Mucosa of gallbladder (tissue), 1 donor: ENCODE measurements at places on chromosomes 1 and 21.

GRCh38 chr1:185292237-185292636, 24.8 kb downstream of the IVNS1ABP start:
- DNase-seq = no peak

DNA sequence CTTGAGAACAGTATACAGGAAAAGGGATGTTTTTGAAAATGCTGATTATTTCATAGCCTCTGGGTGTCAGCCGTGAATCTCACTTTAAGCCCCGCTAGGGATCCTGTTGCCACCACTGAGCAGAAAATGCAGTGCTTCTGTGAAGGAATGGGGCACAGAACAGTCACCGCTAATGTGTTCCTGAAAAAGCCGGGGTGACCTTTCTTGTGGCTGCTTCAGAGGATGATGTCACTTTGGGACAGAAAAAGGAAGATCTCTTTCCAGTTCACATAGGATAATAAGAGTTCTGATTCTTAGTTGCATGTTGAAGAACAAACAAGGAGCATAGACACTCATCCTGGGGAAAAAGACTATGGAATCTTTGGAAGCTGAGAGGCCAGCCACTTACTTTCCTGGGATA, 349.6 kb downstream of the DISC1 start:
- no peak for DNase-seq

- DNase-seq = no peak
Observed at GRCh38 chr1:88463401-88463985, 220.6 kb upstream of the PKN2 start.

DNA sequence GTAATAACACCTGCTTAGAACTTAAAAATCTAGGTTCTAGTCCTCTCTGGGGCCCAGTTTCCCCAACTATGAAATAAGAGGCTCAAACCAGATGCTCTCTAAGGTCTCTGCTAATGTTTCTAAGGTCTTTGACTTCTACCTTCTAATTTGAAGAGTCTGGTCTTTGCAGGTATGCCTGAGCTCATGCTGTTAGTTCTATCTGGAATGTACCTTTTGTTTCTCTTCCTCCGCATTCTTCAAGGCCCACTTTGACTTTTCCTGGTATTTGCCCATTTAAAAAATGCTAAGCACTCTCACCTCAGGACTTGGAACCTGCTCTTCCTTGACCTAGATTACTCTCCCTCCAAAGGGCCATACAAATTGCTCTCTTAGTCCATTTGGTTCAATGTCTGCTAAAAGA, 13.5 kb downstream of the SLC35D1 start:
- DNase-seq = no peak

- DNase-seq = no peak
Observed at GRCh38 chr1:29675481-29676263, 439.4 kb downstream of the PTPRU start.

- DNase-seq = no peak
Observed at GRCh38 chr1:59331686-59332620, 35.1 kb downstream of the FGGY start.

DNA sequence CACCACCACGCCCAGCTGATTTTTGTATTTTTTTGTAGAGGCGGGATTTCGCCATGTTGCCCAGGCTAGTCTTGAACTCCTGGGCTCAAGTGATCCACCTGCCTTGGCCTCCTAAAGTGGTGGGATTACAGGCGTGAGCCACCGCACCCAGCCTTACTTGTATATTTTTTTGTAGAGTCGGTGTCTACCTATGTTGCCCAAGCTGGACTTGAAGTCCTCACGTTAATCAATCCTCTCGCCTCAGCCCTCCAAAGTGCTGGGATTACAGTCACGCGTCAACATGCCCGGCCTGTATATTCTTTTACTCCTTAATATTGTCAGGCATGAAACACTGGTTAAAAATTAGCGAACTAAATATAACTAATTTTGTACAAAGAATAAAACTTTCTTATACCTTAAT, 5.5 kb upstream of the TOMM20 start:
- no peak for DNase-seq

GRCh38 chr1:186845576-186846210, 16.9 kb downstream of the PLA2G4A start:
- DNase-seq = no peak

DNA sequence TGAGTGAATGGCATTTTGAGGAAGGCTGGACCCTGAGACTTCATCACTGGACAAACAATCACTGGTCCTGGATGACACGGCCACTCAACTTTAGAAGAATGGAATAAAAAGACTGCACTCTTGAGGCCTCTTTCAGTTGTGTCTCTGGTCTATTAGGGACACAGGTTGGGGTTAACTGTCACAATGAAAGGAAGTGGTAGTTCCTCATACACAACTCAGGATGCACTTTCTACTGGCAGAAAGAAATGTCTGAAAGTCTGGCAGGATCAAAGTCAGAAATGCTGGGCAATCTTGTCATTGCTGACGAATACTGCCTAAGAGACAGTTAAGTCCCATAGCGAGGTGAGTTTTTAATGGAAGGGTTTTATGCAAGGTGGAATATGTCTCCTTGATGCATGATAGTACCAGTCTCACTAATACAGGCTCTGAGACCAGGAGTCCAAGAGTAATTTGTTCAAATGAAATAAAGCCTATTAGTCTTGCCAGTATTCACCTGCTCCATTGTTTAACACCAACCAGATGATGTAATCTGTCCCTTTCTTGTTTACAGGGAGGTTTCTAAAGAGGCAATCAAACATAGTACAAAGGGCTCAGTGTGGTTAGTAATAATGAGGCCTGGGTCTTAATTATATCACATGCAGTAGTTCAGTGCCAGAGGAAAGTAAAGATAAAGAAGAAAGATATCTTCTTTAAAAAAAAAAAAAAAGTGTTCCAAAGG, 11.2 kb upstream of the RRP15 start:
- DNase-seq = no peak

- DNase-seq = no peak
Observed at GRCh38 chr1:185480545-185480944, 163.5 kb upstream of the IVNS1ABP start.

DNA sequence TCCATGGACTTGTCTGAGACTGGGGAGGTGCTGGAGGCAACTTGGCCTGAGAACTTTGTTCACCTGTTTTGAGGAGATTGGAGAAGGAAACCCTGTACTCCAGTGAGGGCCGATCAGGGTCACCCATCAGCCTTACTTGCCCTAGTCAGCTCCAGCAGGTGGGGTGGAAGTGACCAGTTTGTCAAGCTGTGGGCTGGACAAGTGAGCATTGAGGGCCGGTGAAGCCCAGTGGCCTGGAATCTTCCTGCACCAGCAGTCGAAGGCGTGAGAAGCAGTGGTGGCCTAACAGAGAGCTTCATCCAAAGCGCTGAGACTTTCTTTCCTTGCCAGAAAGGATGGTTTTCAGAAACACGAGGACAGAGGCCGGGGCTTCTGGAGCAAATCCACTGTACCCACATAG, 9.6 kb downstream of the SLC37A1 start:
- no peak for DNase-seq

DNA sequence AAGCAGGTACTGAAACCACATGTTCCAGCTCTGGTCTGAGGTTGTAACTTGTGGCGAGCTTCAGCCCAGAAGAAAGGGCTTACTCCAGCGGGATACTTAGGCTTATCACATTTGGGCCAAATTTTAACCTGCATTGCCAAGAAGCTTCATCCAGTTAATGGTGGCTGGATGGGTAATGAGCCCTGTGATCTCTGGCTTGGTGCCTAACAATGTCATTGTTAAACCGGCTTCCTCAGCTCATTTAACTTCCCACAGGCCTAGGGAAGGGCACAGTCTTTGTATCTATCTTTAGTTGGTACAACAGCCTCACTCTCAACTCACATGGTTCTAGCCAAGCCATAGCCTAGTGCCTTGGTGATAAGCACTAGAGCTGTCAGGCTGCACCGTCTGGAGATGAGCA, 43.6 kb upstream of the CCDC190 start:
- DNase-seq = no peak

GRCh38 chr1:71276466-71276865, 195.6 kb upstream of the ZRANB2 start:
- DNase-seq = no peak

- no peak for DNase-seq
Observed at GRCh38 chr1:170854677-170855076, 80.7 kb upstream of the MROH9 start.

DNA sequence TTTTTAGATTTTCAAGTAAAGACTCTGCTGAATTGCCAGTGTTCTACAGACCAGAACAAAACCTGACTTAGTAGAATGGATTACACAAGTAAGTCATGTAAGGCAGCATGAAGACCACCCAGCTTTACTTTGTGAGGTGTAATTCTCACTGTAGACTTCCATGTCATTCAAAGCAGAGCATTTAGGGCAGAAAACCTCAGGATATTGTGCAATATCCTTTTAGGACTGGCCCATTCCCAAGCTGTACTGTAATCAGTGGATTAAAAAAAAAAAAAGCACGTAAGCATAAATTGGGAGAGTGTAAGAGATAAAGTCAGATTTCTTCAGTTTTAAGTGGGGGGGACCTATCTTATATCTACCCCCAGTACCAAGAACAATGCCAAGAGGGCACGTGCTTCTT, 380.5 kb upstream of the PRMT6 start:
- DNase-seq = no peak

DNA sequence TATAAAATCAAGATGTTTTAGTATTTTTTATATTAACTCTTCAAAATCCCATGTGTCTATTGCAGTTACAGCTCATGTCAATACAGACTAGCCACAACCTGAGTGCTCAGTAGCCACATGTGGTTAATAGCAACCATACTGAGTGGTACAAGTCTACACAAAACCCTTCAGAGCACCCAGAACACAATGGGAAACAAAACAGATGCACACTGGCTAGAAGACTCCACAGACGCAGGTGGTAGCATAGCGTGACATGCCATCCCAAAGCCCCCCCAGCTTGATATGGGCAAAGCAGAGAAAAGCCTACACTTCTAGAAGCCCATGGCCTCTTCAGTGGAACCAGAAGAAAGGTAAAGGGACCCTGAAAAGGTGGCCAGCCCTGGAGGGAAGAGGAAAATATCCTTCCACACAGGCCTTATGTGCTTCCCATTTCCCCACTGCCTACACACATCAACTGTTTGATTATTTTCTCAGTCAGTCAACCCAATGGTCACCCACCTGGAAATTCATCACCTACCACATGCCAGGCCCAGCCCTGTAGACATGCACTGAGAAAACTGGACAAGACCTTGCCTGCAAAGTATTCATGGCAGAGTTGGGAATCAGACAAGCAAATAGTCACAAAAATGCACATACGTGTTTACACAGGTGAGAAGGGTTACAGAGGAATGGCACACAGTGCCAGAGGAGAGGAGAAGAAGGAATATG, 175.0 kb downstream of the VAV3 start:
- no peak for DNase-seq

DNA sequence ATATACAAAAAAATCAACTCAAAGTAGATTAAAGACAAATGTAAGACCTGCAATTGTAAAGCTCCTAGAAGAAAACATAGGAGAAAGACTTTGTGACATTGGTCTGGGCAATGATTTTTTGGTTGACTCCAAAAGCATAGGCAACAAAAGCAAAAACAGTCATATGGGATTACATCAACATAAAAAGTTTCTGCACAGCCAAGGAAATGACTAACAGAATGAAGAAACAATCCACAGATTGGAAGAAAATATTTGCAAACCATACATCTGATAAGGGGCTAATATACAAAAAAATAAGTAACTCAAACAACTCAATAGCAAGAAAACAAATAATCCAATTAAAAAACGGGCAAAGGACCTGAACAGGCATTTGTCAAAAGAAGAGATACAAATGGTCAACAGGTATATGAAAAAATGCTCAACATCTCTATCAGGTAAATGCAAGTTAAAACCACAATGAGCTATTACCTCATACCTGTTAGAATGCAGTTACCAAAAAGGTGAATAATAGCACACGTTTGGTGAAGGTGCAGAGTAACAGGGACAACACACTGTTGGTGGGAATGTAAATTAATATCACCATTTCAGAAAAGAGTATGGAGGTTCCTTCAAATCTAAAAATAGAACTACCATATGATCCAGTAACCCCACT, 173.7 kb upstream of the COA6 start:
- DNase-seq = no peak

DNA sequence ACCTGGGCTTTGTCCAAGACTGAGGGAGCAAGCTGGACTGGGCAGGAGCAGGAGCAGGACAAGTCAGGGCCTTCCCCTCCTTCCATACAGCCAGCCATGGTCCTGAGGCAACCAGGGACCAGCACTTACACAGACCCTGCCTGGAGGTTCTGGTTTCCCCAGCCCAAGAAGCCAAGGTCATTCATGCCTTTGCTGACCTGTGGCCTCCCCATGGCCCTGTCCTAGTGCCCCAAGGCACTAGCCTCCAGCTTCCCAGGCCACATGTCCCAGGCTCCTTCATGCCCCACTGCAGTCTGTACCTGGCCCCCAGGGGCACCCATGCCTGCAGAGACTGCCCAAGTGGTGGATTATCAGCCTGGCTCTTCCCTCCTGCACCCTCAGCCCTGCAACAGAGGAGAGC, 243.9 kb downstream of the TOMM20 start:
- DNase-seq = no peak

DNA sequence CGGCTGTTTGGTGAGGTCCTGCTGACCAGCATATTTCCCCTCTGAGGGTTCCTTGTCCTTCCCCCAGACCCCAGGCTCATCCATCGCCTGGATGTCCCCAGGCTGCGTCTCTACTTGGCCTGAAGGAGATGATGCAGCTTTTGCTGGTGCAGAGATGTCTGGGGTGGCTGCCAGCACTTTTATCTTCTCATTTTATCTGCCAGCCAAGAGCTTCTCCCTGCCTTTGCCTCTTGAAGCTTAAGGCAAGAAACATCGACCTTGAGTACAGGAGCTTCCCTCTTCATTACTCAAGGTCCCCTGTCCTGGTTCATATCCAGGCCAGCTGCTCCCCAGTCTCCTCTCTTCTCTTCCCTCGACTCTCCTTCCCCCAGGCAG, 9.2 kb upstream of the H6PD start:
- no peak for DNase-seq

DNA sequence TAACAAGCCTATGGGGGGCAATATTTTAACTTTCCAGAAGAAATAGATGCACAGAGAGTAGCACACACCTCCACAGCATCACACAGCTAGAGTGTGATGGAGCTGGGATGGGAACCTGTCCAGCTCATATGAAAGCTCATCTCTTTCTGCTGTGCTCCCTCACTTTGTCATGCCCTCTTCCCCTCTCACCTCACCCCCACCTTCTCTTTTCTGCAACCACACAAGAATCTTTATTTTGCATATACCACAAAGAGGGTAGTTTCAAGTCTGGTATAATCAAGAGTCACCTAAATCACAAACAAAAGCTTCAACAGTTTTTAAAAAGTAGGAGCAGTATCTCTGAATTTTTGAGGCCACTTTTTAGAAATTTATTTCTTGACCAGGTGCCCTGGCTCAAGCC, 22.6 kb downstream of the FOXD2 start:
- no peak for DNase-seq
